ENCODE measurements at places on chromosomes 5 and 9. TPM values are rescaled to one million over a fixed set of nuclear protein-coding genes. Genes with fewer than 3 reads are reported as not detected.
A peak's percentile ranks its signal among the peaks of the same experiment; 100 is the strongest.

Gene IFT74
- total RNA-seq, result 7.4 TPM

DNA sequence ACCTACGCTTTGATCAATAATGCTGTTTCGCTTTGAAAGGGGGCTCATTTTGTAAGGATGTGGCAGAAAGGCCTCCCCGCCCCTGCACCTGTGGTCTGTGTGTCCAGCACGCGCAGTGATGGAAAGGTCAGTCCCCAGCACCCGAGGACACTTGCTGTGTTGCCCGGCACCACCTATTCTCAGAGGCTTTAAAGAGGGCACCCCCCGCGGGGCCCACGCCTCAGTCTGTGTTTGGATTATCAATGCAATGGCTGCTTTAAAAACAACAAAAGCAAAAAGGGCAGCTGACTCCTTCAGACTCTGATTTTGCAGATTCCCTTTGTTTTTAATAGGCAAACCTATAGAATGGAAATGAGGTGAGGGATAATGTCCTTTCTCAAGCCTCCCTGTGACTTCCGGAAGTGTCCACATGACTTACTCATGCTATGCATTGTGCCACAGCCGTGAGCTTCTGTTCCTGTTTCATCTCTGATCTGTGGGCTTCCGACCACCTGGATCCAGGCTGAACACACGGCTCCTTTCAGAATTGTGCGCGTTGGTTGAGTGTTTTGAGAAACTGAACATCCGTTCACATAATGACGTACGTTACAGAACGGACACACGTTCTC is 416.2 kb downstream of the IRX2 start:
- H3K27ac ChIP-seq, result no peak overlapping the region
- no peak for DNase-seq

- H3K4me1 ChIP-seq, result peaks cover 11% of the 10 kb centered on the region
- H3K36me3 ChIP-seq, result no peaks in the 10 kb centered on the region
- H3K4me3 ChIP-seq, result no peak overlapping the region
- no peak overlapping the region for H3K27ac ChIP-seq
- peaks cover 3% of the 10 kb centered on the region for H3K27me3 ChIP-seq
- no peak for DNase-seq
Observed at GRCh38 chr9:126417043-126417442, 90.4 kb downstream of the MVB12B start.

Gene SV2C
- 0.28 TPM for total RNA-seq

Gene MARCOL
- not detected for total RNA-seq

Gene ZNF782
- 3.1 TPM for total RNA-seq

DNA sequence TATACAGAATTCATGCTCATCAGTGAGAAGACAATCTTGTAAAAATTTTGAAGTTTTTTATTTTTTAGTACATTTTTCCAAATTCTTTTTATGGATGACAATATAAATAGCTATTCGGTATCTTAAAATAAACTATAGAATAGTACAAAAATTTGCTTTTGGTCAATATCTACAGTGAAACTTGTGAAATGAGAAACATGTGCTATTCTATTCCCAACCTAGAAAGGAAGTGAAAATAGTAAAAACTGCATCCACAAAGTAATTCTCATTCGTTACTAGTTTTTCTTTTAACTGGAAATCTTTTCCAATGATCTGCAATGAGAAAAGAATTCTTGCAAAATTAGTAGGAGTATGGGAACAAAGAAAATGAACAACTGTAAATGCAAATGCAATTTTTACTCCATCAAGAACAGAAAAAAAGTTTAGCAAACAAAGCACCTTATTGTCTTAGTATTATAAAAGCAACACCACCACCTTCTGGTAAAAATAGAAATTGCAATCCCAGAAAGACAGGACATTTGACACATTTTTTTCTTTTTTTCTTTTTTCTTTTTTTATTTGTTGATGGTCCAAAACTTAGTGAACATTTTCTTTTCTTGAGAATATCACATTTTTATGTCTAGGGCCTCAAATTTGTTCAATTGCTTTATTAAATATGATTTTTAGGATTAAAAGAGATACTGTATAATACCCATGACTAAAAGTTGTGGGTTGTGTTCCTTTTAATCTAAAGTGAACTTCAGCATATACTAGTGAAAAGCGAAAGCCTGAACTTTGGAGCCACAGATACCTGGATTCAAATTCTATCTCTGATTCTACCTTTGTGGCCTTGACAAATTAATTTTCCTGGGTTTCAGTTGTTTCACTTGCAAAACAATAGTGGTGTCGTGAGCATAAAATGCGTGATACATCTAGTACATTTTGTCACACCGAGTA is 72.3 kb downstream of the SLCO4C1 start:
- H3K36me3 ChIP-seq, result no peaks in the 10 kb centered on the region
- H3K4me3 ChIP-seq, result no peak overlapping the region
- no peaks in the 10 kb centered on the region for H3K4me1 ChIP-seq
- DNase-seq, result no peak

Gene MEGF10
- not detected for total RNA-seq

- H3K27ac ChIP-seq, result no peak overlapping the region
- H3K36me3 ChIP-seq, result no peaks in the 10 kb centered on the region
- H3K4me3 ChIP-seq, result no peak overlapping the region
- DNase-seq, result no peak
- H3K27me3 ChIP-seq, result no peaks in the 10 kb centered on the region
Observed at GRCh38 chr9:76223749-76224340, 170.4 kb downstream of the RFK start.

DNA sequence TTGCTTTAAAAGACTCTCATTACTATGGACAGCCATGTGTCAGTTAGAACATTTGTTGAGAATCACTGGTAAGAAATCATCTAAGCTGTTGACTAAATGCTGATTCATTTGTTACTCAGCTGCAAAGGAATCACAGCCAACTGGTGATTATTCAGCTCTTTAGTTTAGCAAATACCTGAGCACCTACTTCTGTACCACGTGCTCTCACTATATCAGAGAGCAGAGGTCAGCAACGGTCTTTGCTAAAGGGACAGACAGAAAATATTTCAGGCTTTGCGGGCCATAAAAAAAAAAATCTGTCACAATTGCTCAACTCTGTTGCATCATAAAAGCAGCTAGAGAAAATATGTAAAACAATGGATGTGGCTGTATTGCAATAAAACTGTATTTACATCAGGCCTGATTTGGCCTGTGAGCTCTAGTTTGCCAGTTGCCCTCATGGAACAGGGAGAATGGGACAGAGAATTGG is 377.6 kb downstream of the DNAH5 start:
- no peaks in the 10 kb centered on the region for H3K4me1 ChIP-seq
- no peak for DNase-seq
- H3K27me3 ChIP-seq, result no peaks in the 10 kb centered on the region

GRCh38 chr5:96067894-96068614 is 106.4 kb upstream of the ELL2 start:
- no peak for DNase-seq
- H3K4me3 ChIP-seq, result no peak overlapping the region
- H3K27ac ChIP-seq, result peak overlapping the region; percentile 65
- peaks cover 46% of the 10 kb centered on the region for H3K4me1 ChIP-seq
- H3K36me3 ChIP-seq, result no peaks in the 10 kb centered on the region

DNA sequence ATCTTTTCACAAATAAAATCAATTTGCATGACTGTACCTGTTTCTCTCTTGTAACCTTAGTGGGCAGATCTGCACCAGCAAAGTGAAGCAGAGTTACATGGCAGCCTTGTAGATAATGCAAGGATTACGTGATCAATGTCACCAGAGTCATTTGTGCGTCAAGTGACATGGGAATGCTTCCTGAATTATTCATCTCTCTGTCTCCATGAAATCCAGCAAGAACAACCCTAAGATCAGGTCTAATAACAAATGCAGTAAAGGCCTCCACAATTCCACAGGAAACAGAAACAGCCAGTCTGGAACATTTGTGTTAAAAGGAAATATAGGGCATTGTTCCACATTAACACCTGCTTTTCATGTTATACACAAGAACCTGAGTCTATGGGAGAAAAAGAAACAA is 7.8 kb downstream of the GZMA start:
- H3K4me3 ChIP-seq, result no peak overlapping the region
- peaks cover 50% of the 10 kb centered on the region for H3K4me1 ChIP-seq
- peaks cover 5% of the 10 kb centered on the region for H3K27me3 ChIP-seq
- H3K27ac ChIP-seq, result no peak overlapping the region

GRCh38 chr5:165457859-165458481 is 1952.6 kb downstream of the MAT2B start:
- no peak overlapping the region for H3K4me3 ChIP-seq
- no peak overlapping the region for H3K27ac ChIP-seq
- DNase-seq, result no peak
- H3K27me3 ChIP-seq, result no peaks in the 10 kb centered on the region

DNA sequence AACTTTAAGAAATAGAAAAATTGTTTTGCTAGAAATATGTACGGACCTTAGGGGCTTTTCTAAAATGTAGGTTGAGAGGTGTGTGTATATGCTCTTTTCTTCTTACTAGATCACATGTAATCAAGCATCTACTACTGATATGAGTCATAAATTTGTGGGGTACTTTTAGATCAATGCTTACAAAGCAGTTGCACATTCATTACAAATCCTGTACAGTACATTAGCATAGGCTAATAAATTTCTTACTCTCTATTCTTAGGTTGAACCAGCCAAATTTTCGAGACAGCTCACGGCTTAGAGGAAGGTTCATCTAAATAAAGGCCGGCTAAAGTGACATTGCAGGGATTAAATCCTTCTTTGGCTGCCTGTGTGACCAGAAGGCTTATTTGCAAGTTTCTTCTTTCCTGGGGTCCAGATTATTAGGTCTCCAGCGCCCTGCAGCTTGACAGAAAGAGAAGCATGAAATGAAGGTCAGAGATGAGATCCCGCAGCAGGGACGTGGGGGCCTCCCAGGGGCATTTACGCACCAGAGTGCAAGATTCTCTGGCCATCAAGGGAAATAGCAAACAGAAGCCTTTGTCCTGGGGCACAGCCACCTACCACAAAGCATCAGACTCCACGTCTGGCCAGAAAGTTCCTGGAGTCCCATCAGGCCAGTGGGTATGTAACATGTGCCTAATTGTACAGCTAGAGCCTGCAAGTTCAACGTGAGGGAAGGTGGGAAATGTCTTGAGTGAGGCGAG is 53.0 kb downstream of the NIM1K start:
- no peak overlapping the region for H3K27ac ChIP-seq
- no peak for DNase-seq
- peaks cover 13% of the 10 kb centered on the region for H3K27me3 ChIP-seq
- H3K4me1 ChIP-seq, result peaks cover 28% of the 10 kb centered on the region

- peaks cover 16% of the 10 kb centered on the region for H3K36me3 ChIP-seq
- peaks cover 68% of the 10 kb centered on the region for H3K4me1 ChIP-seq
- peak overlapping the region; percentile 44 for H3K4me3 ChIP-seq
- peak overlapping the region; percentile 87 for H3K27ac ChIP-seq
Observed at GRCh38 chr5:56692359-56693219, 122.8 kb upstream of the MAP3K1 start.

DNA sequence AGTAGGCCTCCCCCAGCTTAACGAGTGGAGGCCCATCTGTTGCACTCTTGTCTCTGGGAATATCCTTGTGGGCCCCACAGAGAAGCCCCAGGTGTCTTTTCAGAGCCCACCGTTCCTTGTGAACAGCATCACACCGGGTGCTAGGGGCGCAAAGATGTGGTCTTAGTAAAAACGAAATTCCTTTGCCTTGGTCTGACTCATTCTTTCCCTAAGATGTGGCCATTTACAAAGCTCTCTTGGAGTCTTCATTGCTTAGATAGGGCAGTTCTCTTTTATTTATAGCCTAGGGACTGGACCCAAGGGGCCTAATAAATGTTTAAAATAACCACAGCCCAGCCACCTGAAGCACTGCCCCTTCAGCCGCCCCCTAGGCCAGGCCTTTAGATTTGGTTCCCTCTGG is 52.8 kb upstream of the RPL26L1 start:
- no peak overlapping the region for H3K27ac ChIP-seq
- H3K4me1 ChIP-seq, result no peaks in the 10 kb centered on the region
- no peaks in the 10 kb centered on the region for H3K36me3 ChIP-seq
- no peak overlapping the region for H3K4me3 ChIP-seq

Gene ZFR
- 45.1 TPM for total RNA-seq
